Epithelial cell of esophagus (primary cell): ENCODE measurements at places on chromosomes 16 and 17.

GRCh38 chr16:85090181-85090580, 22.1 kb downstream of the CIBAR2 start:
- peak; percentile 67 for DNase-seq

GRCh38 chr16:31329671-31330552, 25.1 kb upstream of the ITGAX start:
- DNase-seq = no peak

DNA sequence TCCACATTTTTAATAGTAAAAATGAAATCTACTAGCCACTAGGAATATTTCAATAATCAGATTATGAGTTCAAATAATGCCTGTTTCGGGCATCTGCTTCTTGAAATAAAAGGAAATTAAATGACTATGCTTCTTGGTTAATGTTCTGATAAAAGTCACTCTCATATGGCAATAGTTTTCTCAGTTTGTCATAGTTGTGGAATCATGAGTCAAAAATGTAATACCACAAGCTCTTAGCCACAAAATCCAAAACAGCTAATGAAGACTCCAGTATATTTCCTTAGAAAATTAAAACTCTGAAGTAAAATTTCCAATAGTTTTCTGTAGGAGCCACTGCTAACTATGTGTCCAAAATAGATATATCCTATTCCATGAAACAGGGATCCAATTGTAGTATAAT, 676.3 kb upstream of the CDH8 start:
- no peak for DNase-seq

- no peak for DNase-seq
Measured at GRCh38 chr17:75237100-75238014, 24.0 kb downstream of the GGA3 start.

DNA sequence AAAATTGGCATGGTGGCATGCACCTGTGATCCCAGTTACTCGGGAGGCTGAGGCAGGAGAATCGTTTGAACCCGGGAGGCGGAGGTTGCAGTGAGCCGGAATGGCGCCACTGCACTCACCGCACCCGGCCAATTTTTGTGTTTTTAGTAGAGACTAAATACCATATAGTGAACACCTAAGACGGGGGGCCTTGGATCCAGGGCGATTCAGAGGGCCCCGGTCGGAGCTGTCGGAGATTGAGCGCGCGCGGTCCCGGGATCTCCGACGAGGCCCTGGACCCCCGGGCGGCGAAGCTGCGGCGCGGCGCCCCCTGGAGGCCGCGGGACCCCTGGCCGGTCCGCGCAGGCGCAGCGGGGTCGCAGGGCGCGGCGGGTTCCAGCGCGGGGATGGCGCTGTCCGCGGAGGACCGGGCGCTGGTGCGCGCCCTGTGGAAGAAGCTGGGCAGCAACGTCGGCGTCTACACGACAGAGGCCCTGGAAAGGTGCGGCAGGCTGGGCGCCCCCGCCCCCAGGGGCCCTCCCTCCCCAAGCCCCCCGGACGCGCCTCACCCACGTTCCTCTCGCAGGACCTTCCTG, at the start of gene HBQ1:
HBQ1 (plus strand) TSS at position 359 of the 575 bp plus-strand sequence; CDS start at position 387, 28 bp downstream.
- DNase-seq = peak; percentile 33

- no peak for DNase-seq
Measured at GRCh38 chr17:79913896-79914812, 74.9 kb upstream of the CBX4 start.

GRCh38 chr16:57720142-57720575, 15.4 kb upstream of the KATNB1 start:
- DNase-seq = peak; percentile 59

DNA sequence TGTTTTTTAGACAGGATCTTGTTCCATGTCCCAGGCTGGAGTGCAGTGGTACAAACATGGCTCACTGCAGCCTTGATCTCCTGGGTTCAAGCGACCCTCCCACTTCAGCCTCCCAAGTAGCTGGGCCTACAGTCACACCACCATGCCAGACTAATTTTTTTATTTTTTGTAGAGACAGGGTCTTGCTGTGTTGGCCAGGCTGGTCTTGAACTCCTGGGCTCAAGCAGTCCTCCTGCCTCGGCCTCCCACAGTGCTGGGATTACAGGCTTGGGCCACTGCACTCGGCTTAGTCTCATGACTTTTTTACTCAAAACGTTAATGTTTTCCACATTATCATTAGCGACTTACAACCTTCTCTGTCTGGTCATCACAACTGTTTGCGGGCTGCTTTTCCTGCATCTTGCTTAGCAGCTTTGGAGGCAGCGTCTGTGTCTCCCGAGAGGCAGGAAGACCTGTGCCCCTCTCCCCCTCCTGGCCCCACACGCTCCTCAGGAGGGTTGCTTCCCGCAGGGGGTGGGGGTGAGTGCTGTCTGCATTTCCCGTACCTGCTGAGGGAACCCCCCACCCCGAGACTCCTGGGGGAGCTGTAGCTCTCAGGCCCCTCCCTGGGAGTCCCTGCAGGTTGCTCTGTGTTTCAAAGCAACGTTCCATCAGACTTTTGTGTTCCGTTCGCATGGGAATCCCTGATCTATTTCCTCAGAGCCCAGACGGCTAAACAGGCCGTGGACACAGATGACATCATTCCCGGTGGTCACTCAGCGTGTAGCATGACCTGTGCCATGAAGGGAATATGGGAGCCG, 52.6 kb downstream of the PGS1 start:
- no peak for DNase-seq

- peak; percentile 53 for DNase-seq
Measured at GRCh38 chr17:48335858-48336500, 94.0 kb downstream of the SKAP1 start.

GRCh38 chr17:66941773-66942450, 22.6 kb upstream of the CACNG4 start:
- no peak for DNase-seq

DNA sequence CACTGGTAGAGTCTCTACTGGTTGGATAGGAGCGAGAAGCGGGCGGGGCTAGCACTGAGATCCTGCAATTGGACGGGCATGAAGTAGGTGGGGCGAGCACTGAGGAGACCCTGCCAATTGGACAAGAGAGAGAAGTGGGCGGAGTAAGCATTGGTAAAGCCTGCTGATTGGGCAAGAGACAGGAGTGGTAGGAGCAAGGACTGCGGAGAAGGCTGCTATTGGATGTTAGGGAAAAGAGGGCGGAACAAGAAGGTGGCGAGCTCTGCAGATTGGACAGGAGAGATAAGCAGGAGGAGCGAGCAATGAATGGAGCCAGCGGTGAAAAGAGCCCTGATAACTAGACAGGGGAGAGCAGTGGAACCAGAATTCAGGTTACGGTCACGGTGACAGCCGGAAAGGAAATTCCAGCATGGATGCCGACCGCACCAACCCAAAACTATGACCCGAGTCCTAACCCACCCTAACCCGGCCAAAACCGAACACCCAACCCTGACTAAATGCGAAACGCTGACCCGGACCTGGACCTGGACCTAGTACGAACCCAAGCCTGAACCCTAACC, 4.8 kb downstream of the SCGB1C2 start:
- DNase-seq = no peak

DNA sequence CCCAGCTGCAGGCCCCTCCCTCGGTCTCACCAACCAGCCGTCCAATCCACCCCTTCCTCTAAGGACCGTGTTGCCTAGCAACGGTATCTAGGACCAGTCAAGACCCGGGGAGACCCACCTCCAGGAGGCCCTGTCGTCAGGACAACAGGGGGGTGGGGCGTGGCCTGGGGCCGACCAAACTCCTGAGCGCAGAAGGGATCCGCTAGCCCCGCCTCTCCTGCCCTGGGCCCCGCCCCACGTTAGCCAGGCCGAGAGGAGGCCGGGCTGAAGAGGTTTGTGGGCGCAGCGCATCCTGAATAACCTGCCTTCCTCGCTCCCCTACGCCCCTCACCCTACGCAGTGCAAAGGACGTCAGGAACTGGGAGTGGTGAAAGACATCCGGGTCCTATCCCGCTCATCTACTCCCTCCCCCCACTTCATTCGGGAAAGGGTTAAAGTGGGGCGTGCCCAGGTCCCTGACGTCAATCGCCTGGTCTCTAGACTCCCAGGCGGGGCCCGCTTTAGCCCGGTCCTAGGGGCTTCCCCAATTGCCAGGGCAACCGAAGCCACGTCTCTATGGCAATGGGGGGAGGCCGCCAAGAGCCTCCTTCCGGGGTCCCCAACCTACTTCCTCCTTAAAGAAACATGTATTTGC, 14.7 kb downstream of the DLG4 start:
- DNase-seq = peak; percentile 62

DNA sequence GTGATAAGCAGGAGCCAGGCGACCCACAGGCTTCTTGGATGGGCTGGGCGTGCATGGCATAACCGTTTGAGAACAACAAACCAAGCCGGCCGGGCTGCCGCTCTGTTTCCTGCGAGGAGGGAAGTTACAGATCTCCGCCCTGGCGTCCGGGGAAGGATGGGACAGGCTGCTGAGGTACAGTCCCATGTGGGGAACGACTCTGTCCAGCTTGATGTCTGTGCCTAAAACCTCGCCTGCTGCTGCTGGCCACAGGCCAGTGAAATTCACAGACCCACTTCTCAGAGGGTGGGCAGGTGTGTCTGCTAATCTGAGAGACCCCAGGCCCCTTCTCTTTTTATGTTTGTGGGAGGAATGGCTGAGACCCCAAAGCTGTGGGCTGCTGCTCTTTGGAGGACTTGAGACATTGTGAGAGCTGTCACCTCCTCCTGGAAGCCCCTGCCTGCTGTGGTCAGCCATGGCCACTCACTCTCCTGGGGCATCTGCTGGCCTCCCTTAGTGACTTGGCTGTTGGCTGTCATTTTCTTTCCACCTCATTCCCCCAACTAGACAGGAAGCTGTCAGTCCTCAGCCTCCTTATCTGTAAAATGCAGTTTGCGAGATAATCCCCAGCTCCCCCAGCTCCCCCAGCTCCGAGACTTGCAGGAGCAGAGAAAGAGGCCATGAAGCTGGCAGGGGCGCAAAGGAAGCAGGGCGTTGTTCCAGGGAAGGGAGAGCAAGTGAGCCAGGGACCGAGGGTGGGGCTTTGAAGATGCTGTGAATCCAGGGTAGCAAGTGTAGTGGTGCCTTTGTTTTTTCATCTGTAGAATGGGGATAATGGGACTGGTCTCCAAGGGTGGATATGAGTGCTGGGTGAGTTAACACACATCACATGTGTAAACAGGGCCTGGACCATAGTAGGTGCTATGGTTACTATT, 51.0 kb downstream of the CMIP start:
- DNase-seq = no peak

DNA sequence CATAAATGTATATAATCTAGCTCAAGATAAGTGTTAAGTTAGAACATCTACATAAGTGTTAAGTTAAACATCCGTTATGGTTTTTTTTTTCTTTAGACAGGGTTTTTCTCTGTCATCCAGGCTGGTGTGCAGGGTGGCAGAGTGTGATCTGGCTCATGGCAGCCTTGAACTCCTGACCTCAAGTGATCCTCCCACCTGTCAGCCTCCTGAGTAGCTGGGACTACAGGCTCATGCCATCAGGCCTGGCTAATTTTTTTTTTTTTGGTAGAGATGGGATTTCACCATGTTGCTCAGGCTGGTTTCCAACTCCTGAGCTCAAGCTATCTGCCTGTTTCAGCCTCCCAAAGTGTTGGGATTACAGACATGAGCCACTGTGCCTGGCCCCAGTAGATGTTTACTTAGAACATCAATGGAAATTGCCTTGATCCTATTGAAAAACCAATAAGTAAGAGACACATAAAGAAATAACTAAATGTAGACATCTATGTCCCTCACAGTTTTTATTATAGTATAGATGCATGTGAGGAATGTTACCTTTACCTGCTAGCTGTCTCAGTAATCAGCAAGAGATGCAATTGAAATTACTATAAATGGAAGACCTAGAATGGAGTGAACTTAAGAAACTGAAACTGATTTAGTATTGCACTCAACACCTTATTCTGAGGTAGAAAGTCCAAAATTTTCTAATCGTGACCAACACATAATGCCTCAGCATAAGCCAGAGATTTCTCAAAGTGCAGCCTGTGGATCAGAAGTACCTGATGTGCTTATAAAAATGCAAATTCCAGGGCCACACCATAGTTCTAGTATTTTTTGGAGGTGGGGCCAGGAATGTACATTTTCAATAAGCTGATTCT, 5.5 kb upstream of the FAM20A start:
- DNase-seq = no peak

GRCh38 chr16:64654178-64654577, 467.7 kb downstream of the CDH11 start:
- no peak for DNase-seq

GRCh38 chr16:15034266-15035162, 21.4 kb downstream of the NTAN1 start:
- no peak for DNase-seq

- DNase-seq = no peak
Measured at GRCh38 chr16:20380782-20381181, 23.8 kb downstream of the PDILT start.

- DNase-seq = no peak
Measured at GRCh38 chr16:83159049-83159448, 532.3 kb downstream of the CDH13 start.

DNA sequence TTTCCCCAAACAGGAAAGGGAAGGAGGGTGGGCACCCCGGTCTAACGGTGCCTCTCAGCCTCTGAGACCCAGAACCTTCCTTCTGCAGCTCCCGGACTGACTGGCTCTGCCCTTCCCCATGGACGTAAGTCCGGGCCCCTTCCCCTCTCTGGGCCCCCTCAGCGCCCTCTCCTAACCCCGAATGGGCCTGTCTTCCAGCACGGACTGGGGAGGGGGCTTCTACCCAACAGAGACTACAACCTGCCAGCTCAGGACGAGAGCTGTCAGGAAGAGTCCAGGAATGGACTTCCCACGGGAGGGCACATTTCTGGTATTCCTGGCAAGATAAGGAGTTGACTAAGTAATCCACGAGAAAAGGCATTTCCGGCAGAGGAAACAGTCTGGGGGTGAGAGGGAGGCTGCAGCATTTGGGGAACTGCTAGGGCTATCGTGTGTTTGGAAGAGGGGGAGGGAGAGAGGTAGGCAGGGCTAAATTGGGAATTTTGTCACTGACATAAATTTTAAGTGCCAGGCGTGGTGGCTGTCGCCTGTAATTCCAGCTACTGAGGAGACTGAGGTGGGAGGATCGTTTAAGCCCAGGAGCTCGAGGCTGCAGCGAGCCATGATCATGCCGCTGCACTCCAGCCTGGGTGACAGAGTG, 12.1 kb upstream of the ALDOA start:
- DNase-seq = no peak

DNA sequence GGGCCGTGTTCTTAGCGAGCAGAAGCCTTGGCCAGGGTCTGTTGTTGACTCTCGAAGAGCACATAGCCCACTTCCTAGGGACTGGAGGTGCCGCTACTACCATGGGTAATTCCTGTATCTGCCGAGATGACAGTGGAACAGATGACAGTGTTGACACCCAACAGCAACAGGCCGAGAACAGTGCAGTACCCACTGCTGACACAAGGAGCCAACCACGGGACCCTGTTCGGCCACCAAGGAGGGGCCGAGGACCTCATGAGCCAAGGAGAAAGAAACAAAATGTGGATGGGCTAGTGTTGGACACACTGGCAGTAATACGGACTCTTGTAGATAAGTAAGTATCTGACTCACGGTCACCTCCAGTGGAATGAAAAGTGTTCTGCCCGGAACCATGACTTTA, 18.5 kb downstream of the RSPRY1 start:
- DNase-seq = no peak
